GM12865 (cell line): ENCODE measurements at places on chromosomes 3 and 15.

GRCh38 chr3:185207931-185208746 is 45.7 kb downstream of the EHHADH start:
- DNase-seq = peak; percentile 95

DNA sequence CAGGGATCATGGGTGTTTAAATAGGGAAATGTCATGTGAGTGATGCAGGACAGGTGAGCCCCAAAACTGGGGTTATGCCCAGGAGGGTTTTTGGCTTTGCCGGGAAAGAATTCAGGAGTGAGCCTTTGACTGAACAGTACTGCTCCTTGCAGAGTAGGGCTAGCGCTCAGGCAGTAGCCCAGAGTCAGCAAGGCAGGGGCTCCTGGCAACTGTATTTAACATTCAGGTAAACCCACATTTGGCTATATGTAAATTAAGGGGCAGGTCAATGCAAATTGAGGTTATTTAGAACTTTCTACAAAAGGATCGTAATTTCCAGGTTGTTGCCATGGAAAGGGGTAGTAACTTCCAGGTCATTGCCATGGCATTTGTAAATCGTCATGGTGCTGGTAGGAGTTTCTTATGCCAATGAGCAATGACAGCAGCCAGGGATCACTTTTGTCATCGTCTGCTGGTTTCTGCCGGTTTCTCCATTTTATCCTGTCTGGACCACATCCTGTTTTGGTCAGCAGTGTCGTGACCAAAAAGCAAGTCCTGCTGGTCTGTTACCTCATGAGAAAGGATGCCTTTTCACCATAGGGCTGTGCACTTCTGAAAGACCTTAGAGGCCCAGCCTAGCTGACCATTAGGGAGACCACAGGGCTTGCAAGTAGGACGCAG is 24.3 kb downstream of the MTHFS start:
- peak; percentile 44 for DNase-seq

DNA sequence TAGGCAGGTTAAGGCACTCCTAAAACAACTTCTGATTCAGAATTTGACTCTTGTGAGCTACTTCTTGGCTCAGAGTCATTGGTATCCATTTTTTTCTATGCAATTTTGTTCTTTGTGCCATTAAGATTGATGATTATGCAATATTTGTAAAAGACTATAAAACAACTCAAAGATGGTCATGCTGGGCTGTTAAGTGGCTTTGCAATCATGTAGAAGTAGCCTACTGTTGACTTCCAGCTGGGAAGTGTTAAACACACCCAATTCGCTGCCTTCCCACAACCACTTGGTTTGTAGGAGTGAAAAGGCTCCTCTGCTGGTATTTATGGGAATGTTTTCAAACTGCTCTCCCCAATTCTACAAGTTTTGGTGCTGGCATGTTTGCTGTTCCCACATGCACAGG is 74.7 kb upstream of the COL6A6 start:
- no peak for DNase-seq

- DNase-seq = peak; percentile 79
Measured at GRCh38 chr15:45205192-45205591, 17.4 kb upstream of the SHF start.

- DNase-seq = peak; percentile 39
Measured at GRCh38 chr3:67083277-67083676, 85.2 kb downstream of the KBTBD8 start.

DNA sequence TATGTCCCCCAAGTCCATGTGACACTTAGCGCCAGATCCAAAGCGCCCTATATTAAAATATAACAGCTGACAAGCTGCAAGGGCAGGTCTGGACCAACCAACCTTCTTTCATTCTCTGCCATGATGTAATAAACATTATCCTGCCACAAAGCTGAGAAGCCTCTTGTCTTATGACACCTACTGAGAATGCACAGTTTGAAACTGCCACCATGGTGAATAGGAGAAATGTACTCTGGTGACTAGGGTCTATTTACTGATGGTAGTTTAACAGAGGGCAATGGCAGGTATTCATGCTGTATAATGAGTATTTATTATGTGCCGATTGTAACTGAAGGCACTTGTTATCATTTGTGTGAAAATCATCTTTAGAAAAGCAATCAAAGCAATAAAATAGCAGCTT is 634.0 kb downstream of the OTOL1 start:
- DNase-seq = no peak

- DNase-seq = no peak
Measured at GRCh38 chr3:15009167-15009566, 55.9 kb downstream of the MRPS25 start.

DNA sequence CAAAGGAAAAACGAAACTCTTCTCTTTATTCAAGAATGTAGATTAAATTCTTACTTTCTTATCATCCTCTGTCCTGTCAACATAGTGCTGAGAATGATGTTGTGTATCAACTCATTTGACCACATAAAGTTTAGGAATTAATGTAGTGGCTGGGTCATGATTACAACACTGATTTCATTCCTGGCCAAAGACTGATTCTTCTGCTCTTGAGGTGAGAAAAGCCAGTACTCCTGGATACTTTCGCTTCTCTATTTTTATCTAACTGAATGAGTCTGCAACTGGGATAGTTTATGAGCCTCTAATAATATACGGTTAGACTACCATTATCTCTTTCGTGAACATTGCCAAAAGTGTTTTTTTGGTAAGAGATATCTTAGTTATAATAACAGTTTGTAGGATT is 173.0 kb downstream of the LPP start:
- DNase-seq = no peak

DNA sequence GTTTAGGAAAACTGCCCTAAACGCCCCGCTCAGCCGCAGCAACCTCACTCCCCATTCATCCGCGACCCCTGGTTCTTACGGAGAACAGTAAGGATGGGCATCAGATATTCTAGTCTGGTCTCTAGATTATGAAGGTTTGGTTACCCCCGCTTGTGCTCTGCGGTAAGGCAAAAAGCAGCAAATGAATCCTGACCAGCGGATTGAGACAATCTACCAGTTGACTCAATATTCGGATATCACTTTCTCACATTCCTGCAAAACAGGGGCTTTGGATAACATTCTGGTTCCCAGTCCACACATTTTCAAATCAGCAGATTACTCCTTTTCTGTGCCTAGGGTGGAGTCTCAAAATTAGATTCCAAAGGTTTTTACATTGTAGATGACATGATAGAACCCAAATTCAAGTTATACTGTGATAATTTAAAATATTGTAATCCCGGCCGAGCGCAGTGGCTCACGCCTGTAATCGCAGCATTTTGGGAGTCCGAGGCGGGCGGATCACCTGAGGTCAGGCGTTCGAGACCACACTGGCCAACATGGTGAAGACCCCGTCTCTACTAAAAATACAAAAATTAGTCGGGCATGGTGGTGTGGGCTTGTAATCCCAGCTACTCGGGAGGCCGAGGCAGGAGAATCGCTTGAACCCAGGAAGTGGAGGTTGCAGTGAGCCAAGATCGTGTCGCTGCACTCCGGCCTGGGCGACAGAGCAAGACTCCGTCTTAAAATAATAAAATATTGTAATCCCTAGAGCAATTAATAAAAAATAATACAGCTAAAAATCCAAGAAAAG is 1.1 kb upstream of the CYFIP1 start:
- DNase-seq = no peak

DNA sequence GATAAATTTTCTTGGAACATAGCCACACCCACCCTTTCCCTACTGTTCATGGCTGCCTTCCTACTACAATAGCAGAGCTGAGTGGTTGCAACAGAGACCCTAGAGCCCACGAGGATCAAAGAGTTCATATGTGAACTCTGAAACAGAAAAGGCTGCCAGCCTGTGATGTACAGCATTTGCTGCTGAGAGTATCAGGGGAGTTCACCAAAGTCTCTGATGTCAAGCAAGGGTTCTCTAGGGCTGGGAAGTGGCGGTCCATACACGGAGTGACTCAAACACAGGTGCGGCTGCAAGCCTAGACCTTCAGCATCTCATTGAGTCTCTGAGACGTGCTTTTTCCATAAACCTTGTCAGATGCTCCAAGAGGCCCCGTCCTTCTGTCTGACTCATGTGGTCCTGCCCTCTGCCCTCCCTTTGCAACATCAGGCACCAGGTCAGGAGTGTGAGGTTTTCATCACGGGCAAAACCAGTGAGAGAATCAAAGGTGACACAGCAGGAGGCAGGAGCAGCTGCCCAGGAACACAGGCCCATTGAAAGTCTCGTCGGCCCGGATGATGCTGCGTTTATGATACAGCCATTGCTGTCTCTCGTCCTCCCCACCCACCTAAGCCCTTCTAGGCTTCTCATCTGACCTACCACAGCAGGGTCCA is 42.9 kb downstream of the PCSK6 start:
- no peak for DNase-seq

- DNase-seq = no peak
Measured at GRCh38 chr3:43766672-43767465, 76.1 kb downstream of the ABHD5 start.

GRCh38 chr15:73716417-73716816 is 32.2 kb downstream of the CD276 start:
- DNase-seq = no peak

DNA sequence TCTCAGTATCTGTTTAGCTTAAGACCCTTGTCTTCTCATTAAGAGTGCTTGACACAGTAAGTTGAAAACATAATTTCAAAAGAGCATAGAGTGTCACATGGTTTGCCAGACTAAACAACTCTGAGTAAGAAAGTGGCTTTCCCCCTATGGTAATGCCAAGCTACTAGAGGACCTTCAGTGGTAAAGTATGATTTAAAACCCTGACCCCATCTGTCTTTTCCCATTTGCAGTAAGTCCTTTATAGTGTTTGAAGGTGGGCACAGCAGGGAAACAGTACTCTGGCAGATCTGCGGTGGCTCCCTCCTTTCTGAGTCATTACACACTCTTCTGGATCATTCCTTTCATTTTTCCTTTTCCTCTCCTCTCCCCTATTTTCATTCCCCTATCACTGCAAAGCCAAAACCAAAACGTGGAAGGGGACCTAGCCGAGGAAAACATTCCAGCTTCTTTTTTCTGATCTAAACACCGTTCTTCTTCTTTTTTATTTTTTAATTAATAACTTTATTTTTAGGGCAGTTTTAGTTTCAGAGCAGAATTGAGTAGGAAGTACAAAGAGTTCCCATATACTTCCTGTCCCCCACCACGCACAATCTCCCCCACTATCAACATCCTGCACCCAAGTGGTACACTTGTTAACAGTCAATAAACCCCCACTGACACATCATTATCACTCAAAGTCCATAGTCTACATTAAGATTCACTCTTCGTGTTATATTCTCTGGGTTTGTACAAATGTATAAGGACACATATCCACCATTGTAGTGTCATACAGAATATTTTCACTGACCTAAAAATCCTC is 74.7 kb downstream of the PPARG start:
- no peak for DNase-seq

DNA sequence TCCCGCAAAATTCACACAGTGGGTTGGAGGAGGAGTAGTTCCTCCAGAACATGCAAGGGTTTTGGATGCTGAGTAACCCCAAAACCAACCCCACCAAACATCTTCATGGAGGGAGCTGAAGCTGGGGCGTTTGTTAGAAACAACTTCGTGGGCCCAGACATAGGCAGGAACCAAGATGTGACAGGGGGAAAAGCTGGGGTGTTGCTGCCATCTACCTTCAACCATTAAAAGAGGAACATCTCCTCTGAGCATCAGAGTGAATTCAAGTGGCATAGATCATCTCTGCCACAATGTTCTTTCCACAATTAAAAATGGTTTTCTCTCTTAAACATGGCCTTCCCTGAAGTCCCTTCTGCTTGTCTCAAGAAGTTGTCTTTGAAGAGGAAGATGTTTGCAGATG is 20.5 kb downstream of the SIDT1 start:
- DNase-seq = peak; percentile 44

- DNase-seq = no peak
Measured at GRCh38 chr3:11157421-11157820, 3.1 kb downstream of the HRH1 start.

- DNase-seq = no peak
Measured at GRCh38 chr15:37101980-37102304, 1.6 kb upstream of the MEIS2 start.

- no peak for DNase-seq
Measured at GRCh38 chr3:50609763-50610085, 1.9 kb downstream of the CISH start.

DNA sequence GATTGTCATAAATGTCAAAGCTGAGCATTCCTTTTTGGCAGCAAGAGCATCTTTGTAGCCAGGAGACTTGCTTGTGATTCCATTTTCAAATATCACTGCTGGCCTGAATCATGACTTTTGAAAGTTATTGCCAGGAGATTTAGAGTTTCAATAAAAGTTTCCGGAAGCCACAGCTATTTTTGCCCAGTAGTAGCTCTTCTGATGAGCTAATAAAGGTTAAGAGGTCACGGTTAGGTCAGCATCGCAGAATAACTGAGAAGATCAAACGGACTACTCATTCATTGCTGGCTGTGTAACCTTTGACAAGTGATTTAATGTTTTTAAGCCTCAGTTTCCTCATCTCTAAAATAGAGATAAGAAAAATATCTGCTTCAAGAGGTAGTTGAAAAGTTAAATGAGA is 105.1 kb upstream of the ETV5 start:
- peak; percentile 56 for DNase-seq

- no peak for DNase-seq
Measured at GRCh38 chr3:99895131-99895696, 77.6 kb downstream of the CMSS1 start.

- no peak for DNase-seq
Measured at GRCh38 chr3:146625186-146625775, 20.1 kb upstream of the PLSCR5 start.

- no peak for DNase-seq
Measured at GRCh38 chr3:184586851-184587250, 25.3 kb downstream of the EPHB3 start.

GRCh38 chr3:109257269-109257668 is 59.0 kb downstream of the DPPA2 start:
- DNase-seq = no peak

DNA sequence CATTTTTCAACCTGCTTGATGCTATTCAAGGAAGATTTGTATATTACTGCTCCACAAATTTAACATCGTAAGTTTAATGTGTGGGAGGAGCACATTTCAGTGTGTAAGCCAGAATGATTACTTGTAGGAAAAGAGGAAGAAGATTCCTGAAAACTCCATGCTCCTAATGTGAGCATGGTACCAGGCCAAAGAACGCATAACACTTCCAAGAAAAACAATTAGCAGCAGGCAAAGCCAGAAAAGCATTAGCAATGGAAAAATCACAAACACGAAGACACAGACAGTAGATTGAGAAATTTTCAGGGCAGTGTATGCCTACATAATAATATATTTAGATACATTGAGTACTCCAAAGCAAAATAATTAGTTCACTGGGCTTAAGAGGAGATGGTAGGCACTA is 96.6 kb upstream of the CBLB start:
- DNase-seq = no peak

DNA sequence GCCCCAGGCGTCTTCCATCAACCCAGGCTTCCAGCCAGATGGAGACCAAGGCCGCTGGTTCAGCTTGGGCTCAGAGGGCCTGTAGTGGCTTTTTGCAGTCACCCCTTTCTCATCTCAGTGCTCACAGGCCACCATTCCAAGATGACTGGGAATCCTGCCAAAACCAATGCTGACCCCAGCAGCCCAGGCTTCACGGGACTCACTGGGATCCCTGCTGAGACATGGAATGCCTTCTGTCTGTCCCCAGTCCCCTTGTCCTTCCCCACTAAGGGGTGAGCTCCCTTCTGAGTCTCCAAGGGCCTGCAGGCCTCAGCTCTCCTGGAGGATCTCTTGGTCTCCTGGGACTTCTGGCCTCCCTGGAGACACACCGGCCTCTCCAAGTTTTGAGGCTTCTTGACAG is 77.4 kb upstream of the SEC13 start:
- no peak for DNase-seq
